Hematopoietic multipotent progenitor cell (in vitro differentiated cells): ENCODE measurements at places on chromosomes 7 and 10. TPM values are rescaled to one million over a fixed set of nuclear protein-coding genes. Genes with fewer than 3 reads are reported as not detected.

The EFCAB10 gene
- total RNA-seq = not detected

The NYAP1 gene
- under 0.01 TPM for total RNA-seq

The GRM8 gene
- not detected for total RNA-seq

The CTAGE4 gene
- not detected for total RNA-seq

The EN2 gene
- total RNA-seq = not detected

The HNRNPA2B1 gene
- 89.9 TPM for total RNA-seq

The GIMAP1 gene
- 15.9 TPM for total RNA-seq

The TEX36 gene
- not detected for total RNA-seq

The CCDC3 gene
- 0.54 TPM for total RNA-seq

The SKIDA1 gene
- total RNA-seq = 1.1 TPM

The HOGA1 gene
- not detected for total RNA-seq

The C10orf67 gene
- total RNA-seq = not detected

The PLPP4 gene
- total RNA-seq = under 0.01 TPM

The POT1 gene
- 23.4 TPM for total RNA-seq

The NOS3 gene
- total RNA-seq = 0.27 TPM

The DLX5 gene
- total RNA-seq = not detected

The GALNT17 gene
- not detected for total RNA-seq

DNA sequence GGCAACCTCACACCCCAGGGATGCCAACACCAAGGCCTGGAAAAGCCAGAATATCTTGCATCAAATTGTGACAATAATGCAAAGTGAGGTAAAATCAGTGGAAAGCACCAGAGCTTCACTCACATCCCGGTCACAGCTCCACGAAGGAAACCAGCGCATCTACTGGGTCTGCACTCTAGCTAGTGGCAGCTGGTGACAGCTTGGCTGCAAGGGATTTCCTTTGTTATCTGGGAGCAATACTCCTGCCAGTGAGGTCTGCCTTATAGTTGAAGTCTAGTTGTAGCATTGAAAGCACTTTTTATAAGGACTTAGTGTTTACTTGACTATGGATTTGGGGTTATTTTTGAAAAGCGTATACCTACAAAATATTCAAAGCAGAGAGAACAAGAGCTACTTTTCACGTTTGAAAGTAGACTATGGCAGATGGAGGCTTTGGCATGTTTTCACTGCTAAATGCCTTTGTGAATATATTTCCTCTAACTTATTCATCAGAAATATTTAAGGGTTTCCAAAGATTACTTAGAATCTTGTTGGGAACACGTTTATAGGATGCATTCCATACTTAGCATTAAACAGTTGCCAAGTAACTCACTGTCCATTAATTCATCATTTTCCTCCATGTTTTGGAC is 26.1 kb downstream of the WDFY4 start:
- no peak for DNase-seq

DNA sequence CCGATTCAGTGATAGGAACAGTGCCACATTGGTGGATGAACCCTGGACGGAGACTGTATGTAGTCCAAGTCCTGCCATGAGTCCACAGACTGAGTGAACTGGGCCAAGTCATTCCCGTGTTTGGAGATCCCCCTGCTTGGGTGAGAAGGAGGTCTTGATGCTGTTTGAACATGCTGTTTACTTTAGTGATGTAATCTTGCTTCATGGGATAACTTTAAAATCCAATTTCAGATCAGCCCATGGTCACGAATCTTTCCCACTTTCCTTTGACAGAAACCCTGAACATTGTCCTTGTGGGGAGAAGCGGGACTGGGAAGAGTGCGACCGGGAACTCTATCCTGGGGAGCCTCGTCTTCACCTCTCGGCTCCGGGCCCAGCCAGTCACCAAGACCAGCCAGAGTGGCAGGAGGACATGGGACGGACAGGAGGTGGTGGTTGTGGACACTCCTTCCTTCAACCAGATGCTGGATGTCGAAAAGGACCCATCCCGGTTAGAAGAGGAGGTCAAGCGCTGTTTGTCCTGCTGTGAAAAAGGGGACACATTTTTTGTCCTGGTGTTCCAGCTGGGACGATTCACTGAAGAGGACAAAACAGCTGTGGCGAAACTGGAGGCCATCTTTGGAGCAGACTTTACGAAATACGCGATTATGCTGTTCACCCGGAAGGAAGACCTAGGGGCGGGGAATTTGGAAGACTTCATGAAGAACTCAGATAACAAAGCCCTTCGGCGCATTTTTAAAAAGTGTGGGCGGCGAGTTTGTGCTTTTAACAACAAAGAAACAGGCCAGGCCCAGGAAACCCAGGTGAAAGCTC is 26.6 kb downstream of the GIMAP8 start:
- DNase-seq = no peak

- no peak for DNase-seq
Measured at GRCh38 chr10:6917125-6917524, 337.0 kb upstream of the PRKCQ start.

GRCh38 chr10:91557651-91558111 is 75.2 kb downstream of the PPP1R3C start:
- DNase-seq = no peak

GRCh38 chr7:18555120-18555519 is 59.6 kb downstream of the HDAC9 start:
- DNase-seq = no peak

GRCh38 chr7:134246761-134247160 is 70.0 kb downstream of the SLC35B4 start:
- DNase-seq = no peak

DNA sequence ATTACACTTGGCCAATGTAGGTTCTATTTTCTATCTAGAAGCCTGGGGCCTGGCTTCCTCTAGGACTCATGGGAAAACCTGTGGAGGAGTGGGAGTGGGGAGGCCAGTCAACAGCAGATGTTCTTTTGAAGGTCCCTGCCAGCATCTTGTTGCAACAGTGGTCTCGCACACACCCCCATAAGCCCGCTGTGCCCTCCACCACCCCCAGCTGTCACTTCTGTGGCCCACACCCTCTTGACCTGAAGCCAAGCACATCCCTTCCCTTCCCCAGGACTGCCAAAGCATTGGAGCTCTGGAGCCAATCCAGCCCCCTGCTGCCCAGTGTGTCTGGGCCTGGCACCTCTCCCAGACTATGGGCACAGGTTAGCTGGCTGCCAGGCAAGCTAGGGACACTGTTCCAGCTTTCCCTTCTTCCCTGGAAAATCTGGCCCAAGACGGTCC is 1.9 kb upstream of the STX1A start:
- DNase-seq = no peak

DNA sequence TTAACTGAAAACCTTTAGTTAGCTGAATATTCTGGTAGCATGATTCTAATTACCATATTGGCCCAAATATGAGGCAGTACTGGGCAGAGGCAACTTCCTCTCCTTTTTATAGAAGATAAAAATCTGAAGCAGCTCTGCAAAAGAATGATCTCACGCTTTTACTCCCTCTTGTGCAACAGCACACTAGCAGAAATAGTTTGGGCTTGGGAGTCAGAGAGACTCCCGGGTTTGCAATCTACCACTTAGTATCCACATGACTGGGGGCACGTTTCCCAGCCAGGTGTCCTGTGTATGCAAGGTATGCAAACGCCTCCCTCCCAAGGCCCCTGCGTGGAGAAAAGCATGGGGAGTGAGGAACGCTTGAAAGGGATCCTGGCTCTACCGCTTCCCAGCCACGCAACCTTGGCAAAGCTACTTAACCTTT is 47.2 kb upstream of the RHEB start:
- DNase-seq = no peak

DNA sequence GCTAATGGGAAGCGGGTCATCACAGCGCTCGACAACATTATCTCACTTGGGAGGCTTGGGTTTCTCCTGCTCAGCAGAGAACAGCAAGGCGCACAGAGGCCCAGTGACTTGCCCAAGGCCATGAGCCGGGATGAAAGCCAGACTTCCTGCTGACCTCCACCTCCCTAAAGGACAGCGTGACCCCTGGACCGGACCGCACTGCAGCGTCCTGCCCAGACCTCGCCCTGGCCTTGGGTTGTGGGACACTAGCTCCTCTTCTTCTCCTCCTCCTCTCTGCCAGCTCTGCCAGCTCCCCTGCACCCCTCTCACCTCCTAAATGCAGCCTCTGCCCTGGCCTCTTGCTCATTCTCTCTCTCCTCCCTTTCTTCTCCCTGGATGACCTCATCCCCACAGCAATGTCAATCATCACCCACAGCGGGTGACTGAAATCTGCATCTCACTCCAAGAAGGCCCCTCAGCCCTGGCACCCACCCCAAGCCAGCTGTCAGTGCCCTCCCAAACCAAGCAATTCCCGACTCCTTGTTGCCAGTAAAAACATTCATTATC is 19.4 kb downstream of the SPOCK2 start:
- DNase-seq = no peak

- no peak for DNase-seq
Measured at GRCh38 chr7:134684165-134684564, 37.5 kb downstream of the BPGM start.

DNA sequence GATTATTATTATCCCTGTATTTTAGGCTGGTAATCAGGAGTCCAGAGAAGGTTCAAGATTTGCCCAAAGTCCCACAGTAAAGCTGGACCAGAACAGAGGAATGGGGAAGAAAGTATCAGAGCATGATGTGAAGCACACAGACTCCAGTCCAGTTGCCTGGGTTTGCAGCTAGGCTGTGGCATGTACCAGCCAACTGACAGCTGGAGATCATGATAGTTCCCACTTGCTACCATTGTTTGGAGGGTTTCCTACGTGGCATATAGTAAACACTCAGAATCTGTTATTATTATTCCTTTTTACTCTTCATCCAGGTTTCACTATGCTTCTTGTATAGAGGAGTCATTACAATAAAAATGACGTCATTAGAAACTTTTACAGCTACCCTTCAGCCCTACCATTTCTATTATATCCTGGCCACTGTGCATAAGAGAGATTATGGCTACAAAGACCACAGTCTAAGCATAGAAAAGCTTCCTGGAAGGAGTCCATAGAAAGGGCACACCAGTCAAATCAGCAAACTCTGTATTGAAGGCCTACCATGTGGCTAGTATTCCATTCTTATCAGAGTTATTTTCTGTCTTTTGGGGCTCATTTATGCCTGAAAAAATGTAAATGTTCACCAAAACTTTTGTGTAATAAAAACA is 66.6 kb downstream of the MTPN start:
- DNase-seq = no peak

DNA sequence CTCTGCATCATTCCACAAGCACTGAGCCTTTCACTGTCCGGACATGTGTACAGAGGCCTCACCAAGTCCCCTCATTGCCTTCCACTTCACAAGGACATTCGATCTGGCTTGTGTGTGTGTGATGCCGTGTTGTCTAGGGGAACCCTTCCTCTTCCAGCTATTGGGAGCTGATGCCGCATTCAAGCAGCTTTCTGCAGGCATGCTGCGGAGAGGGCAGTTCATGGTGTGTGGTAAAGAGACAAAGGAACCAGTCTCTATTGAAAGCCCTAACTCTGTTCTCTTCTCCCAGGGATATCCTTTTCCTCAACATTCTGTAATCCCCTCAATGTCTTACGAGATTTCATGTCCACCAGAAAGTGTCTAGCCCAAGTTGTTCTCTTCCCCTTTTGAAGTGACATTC is 141.6 kb downstream of the ALOX5 start:
- DNase-seq = no peak

DNA sequence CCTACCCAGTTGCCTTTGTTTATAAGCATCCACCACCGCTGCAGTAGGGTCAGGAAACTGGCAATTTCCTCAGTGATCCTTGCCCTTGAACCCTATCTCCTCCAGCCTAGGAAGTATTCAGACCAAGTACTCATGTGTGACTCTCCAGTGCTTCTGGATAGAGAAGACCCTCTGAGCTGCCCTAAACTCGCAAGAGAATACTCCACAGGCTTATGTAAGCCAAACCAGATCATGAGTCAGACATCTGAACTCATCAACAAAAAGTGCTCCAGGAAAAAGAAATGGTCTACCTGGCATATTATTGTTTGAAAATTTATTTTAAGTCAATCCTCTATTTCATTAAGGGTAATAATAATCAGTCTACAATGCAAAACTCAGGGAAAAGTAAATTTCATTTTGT is 101.3 kb downstream of the KAT6B start:
- no peak for DNase-seq

GRCh38 chr10:51000164-51000563 is 74.1 kb upstream of the PRKG1 start:
- no peak for DNase-seq

- no peak for DNase-seq
Measured at GRCh38 chr10:69583106-69583505, 9.9 kb upstream of the NEUROG3 start.

GRCh38 chr7:12582362-12582761 is 11.8 kb downstream of the SCIN start:
- DNase-seq = no peak

DNA sequence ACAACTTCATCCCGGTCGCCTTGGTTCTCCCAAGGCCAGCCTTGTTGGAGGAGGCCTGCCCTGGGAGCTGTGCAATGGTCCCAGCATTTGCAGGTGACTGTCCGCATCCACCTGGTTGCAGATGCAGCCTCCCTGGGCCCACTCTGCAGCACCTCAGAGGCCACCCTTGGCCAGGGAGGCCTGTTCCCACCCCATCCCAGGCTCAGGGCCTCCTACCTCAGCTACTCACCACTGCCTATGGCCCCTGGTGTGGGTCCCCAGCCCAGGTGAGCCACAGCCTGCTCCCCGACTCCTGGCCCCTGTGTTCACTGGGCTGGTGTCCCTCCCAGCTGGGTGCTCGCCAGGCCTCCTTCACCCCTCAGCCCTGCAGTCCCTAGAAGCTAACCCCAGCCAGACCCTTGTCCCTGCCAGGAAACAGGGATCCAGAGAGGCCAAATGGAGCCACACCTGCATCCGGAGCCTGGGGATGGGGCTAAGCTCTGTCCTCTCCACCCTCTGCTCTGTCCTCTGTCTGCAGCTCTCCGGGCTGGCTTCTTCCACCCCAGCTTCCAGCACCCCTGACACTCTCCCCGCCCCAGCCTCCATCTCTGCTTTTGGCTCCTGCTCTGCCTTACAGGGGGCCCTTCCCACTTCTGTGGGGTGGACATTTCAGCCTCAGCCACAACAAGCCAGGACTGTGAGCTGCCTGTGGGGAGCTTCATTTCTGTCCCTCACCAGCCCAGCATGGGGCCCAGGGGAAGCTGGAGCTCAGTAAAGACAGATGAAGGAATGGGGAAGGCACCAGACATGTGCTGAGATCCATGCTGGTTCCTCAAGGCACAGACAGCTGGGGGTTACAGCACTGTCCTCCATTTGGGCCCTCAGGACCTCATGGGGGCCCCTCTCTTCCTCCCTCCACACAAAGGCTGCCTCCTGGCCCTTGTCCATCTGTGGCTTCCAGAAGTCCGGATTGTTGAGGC is 35.6 kb upstream of the ANTXRL start:
- DNase-seq = no peak

GRCh38 chr7:24138343-24138742 is 145.6 kb upstream of the NPY start:
- DNase-seq = no peak

DNA sequence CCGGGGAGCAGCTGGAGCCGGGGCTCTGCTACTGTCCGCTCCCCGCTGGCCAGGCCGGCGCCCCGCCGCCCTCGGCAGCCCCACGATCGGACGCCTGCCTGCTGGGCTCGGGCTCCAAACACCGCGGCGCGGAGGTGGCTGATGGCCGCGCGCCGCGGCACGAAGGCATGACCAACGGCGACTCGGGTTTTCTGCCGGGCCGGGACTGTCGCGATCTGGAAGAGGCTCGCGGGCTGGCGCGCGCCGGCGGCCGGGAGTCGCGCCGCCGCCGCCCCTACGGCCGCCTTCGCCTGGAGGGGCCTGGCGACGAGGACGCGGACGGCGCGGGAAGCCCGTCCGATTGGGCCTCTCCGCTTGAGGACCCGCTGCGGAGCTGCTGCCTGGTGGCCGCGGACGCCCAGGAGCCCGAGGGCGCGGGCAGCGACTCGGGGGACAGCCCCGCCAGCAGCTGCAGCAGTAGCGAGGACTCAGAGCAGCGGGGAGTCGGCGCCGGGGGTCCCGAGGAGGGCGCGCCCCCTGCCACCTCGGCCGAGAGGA is 570 bp downstream of the TBC1D12 start:
- DNase-seq = no peak

GRCh38 chr7:13093160-13093559 is 405.7 kb downstream of the ARL4A start:
- DNase-seq = no peak
